Posterior cingulate gyrus (tissue), 11 donors: ENCODE measurements at places on chromosomes 1 and 21.

- DNase-seq: no peak
These were observed 87.2 kb downstream of the SYT2 start for GRCh38 chr1:202623075-202623474.

DNA sequence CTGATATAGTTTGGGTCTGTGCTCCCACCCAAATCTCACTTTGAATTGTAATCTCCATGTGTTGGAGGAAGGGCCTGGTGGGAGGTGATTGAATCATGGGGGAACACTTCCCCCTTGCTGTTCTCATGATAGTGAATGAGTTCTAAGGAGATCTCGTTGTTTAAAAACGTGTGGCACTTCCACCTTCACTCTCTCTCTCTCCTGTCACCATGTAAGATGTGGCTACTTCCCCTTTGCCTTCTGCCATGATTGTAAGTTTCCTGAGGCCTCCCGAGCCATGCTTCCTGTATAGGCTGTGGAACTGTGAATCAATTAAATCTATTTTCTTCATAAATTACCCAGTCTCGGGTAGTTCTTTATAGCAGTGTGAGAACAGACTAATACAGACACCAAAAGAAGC lies 40.4 kb downstream of the FRRS1 start:
- DNase-seq: no peak

- no peak for DNase-seq
These were observed 9.3 kb upstream of the ARHGAP29 start for GRCh38 chr1:94246692-94247137.

DNA sequence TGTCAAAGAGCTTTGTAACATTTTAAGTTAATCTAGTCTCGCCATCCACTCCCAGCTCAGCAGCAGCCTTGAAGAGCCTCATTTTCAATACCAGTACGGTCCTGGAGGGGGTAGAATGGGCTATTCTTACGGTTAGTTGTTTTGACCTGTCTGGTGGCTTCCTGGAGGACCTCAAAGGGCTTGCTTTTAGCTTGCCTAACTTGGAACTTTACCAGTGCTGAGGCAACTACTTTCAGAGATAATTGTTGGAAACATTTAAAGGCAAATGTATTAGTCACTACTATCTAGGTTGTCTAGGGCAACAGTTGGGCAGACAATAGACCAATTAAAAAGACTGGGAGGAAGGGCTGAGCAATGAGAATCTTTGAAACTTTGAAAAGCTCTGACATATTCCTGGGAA lies 56.0 kb downstream of the TTLL7 start:
- no peak for DNase-seq

GRCh38 chr1:234238060-234238459 lies 135.2 kb upstream of the COA6 start:
- DNase-seq: no peak

GRCh38 chr1:77051425-77051824 lies 167.8 kb downstream of the PIGK start:
- no peak for DNase-seq

GRCh38 chr1:213874789-213875188 lies 113.0 kb upstream of the PROX1 start:
- DNase-seq: no peak

- no peak for DNase-seq
These were observed 195.3 kb downstream of the C1orf94 start for GRCh38 chr1:34371829-34372532.
